Chondrocyte (in vitro differentiated cells): ENCODE measurements at places on chromosomes 5 and 9. TPM values are rescaled to one million over a fixed set of nuclear protein-coding genes. Genes with fewer than 3 reads are reported as not detected.

DNA sequence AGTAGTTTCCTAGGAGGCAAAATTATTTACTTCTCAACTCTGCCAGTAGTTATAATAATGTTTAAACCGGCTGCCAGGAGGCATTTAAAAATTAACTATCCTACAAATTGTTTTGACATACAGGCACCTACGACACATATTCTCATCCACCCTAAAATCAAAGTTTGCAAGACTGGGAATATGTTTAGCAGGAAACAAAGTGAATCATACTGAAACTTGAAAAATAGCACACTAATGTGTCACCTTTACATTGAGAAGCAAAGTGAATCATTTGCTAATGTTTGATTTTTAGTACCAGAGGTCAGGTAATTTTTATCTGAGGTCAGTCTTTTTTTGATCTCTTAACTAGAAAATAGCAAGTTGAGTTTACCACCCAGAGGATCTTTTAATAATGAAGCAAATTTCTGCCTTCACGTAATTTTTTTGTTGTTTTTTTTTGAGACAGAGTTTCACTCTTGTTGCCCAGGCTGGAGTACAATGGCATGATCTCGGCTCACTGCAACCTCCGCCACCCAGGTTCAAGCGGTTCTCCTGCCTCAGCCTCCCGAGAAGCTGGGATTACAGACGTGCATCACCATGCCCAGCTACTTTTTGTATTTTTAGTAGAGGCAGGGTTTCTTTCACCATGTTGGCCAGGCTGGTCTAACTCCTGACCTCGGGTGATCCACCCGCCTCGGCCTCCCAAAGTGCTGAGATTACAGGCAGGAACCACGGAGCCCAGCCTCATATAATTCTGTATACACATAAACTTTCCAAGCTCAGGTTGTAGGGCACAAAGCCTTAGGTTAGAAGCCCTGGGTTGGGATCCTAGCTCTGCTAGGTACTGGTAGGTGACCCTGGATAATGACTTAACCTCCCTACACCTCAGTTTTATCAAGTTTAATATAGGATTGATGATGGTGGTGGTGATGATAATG lies 124.3 kb downstream of the UGCG start:
- DNase-seq, result no peak

DNA sequence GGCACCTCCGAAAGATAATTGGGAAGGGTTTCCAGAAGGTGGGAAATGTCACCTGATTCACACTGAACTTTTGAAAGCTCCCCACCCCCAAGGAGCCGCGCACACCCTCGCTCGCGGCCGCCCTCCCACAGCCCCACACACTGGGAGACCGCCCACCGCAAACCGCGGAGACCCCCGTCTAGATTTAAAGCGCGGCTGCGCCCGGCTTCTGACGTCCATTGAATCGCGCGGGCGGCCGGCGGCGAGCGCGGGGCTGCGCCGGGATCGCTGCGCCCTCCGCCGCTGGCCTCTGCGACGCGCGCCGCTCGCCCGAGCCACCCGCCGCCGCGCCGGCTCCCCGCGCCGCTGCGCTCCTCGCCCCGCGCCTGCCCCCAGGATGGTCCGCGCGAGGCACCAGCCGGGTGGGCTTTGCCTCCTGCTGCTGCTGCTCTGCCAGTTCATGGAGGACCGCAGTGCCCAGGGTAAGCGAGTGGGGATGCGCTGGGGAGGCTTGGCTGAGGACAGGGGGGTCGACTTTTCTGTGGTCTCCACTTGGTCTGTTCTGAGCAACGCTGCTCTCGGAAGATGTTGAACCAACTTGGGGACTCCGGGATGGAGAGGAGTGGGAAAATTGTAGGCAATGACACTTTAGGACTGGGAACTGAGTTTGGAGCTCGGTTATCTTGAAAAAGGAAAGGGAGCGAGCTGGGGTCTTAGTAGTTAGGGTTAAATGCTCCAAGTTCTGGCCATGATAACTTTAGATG lies at the start of gene FST:
TSS of gene FST (plus strand) at position 214 of the 743 bp plus-strand sequence. CDS start at position 377, 163 bp downstream.
- no peak for DNase-seq

DNA sequence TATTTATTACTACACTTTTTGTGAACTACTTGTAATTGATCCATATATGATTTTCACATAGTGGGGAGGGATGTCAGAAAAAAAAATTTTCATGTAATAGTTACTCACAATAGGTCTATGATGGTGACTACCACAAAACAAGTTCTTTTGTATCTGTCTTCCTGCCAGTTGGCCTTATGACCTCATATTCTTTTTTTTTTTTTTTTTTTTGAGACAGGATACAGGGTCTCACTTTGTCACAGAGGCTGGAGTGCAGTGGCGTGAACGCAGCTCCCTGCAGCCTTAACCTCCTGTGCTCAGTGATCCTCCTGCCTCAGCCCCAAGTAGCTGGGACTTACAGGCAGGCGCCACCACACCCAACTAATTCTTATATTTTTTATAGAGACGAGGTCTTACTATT lies 10.9 kb downstream of the SEC24A start:
- no peak for DNase-seq

Gene SH2D3C
- total RNA-seq, result 2.5 to 9.9 TPM (median 9.4 TPM) in 3 replicates

Gene PAPPA
- total RNA-seq, result 143 to 222 TPM (median 219 TPM) in 3 replicates

GRCh38 chr9:110027671-110028081 lies 180.3 kb downstream of the C9orf152 start:
- DNase-seq, result no peak

Gene PCDHA8
- total RNA-seq, result 0.97 to 2.4 TPM (median 1.1 TPM) in 3 replicates

GRCh38 chr9:33230756-33231622 lies 9.0 kb upstream of the SPINK4 start:
- DNase-seq, result no peak

Gene DMRTA1
- 5.0 to 6.7 TPM (median 5.2 TPM) in 3 replicates for total RNA-seq

Gene CBY3
- total RNA-seq, result not detected in 3 replicates

DNA sequence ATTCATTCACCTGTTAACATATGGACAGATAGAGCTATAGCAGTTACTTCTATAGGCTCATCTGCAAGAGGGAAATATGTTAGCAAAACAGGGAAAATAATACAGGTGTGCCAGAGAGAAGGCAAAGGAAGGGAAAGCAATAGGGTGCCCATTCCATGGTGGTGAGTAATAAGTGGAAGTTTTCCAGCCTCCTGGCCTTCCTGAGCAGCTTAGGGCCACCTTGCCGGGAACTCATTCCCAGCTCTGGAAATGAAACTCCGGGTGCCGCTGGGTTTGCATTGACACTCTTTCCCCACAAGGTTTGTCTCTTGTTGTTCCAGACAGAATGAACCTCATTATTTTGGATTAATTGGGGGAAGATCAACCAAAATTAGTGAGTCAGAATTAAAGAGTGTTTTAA lies 58.4 kb downstream of the SLC1A3 start:
- no peak for DNase-seq

DNA sequence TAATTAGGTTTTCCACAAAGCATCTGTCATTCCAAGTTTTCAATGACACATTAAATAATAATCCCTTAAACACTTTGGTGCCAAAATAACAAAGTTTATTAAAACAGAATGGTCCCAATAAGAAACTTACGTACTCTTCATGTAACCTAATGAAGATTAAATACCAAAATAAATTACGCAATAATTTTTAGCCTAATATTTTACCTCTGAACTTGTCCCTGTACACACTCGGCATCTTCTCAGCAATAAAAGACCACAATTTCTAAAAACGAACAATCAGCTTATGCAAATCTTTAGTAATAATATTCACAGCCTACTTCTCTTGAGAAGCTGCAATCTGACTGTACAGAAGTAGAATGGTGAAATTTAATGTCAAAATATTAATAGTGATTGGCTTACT lies 163.6 kb downstream of the ZDHHC21 start:
- no peak for DNase-seq

GRCh38 chr5:149632311-149633251 lies 51.3 kb downstream of the ARHGEF37 start:
- no peak for DNase-seq

Gene HSPB3
- total RNA-seq, result 0.37 to 4.8 TPM (median 0.46 TPM) in 3 replicates

Gene IFNK
- total RNA-seq, result not detected in 3 replicates

- DNase-seq, result no peak
These were observed 27.2 kb downstream of the GGTA1 start for GRCh38 chr9:121472446-121472845.

DNA sequence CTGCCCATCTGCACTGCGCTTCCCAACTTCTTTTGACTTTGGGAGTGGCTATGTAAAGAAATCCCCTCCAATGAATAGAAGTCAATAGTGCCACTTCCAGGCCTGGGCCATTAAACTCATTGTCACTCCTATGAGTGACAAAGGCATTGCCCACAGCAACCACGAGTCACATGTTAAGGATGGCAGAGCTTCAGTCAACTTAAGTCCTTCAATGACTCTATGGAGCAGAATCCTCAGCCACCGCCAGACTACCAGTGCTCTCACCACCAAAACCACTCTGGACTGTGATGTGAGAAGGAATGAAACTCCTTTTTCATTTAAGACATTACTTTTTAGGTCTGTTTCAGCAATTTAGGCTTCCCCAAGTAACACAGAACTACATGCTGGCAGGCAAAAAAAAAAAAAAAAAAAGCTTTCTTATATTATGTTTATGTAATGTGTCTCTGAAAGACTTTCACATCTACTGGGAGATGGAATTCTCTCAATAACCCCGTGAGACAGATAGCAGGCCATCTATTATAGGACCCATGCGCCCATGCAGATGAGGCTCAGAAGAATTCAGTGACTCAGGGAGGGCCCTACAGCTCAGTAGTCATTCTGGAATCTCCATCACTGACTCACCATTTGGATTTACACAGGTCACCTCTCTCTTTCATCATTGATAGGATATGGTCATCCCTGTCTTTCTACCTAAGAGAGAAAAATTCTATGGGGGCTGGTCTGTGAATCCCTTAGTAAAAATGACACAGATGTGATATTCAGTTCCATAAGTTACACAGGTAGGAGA lies 180.5 kb downstream of the CEMIP2 start:
- no peak for DNase-seq

GRCh38 chr5:148511810-148512347 lies 128.1 kb downstream of the FBXO38 start:
- DNase-seq, result no peak

- DNase-seq, result no peak
These were observed 7.8 kb upstream of the DNAJC18 start for GRCh38 chr5:139446956-139447779.

Gene BOD1
- total RNA-seq, result 62.0 to 71.6 TPM (median 70.9 TPM) in 3 replicates

Gene TIMD4
- not detected in 3 replicates for total RNA-seq

DNA sequence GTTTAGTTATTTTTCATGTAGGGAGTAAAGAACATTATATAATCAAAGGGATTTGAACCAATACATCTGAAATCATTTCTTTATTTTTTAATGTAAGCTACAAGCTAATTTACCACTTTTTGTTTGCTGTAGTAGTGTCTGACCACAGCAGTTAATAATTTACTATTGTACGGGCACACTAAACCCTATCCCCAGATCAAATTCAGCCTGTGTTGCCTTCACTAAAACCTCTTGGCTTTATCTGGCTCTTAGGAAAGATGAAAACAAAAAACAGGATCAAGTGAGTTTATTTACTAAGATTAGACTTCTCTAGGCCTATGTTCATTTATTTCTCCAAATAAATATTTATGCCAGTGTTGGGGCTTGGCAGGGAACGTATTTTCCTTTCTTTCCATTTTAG lies 384.1 kb downstream of the EBF1 start:
- DNase-seq, result no peak

GRCh38 chr9:95102001-95102433 lies 215.5 kb downstream of the FANCC start:
- no peak for DNase-seq

Gene SLC9A3
- total RNA-seq, result 0.95 to 1.4 TPM (median 1.1 TPM) in 3 replicates

Gene ARHGAP26
- 6.0 to 16.7 TPM (median 16.4 TPM) in 3 replicates for total RNA-seq
